CD4-positive, alpha-beta T cell treated with Interleukin-2 at 100 ng/mL for 4 hours (primary cell): ENCODE measurements at places on chromosomes 3 and 15.

- peak; percentile 24 for DNase-seq
Observed at GRCh38 chr3:125110016-125110875, 54.4 kb upstream of the HEG1 start.

GRCh38 chr3:131699001-131699400, 196.2 kb upstream of the MRPL3 start:
- DNase-seq: no peak

- DNase-seq: no peak
Observed at GRCh38 chr3:195025056-195025883, 245.7 kb downstream of the XXYLT1 start.

DNA sequence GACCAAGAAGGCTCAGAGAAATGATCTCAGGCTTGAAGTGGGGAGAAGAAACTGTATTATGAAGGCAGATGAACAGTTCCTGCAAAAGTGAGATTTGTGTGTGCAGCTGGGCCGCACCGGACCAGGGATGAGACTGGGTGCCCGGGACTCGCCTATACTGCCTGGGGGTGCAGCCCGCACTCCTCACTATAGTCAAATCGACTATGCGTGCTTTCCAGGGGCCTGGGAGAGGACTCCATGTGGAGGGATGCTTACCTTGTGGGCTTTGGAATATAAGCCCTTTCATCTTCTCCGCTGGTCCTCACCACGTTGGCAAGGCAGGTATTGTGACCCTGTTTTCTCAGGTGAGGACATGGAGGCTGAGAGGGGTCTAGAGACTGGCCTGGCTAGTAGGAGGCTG, 32.9 kb upstream of the APOD start:
- no peak for DNase-seq

- no peak for DNase-seq
Observed at GRCh38 chr3:47002171-47003055, 22.9 kb downstream of the NBEAL2 start.

GRCh38 chr15:92095693-92096092, 242.2 kb downstream of the SLCO3A1 start:
- peak; percentile 63 for DNase-seq

DNA sequence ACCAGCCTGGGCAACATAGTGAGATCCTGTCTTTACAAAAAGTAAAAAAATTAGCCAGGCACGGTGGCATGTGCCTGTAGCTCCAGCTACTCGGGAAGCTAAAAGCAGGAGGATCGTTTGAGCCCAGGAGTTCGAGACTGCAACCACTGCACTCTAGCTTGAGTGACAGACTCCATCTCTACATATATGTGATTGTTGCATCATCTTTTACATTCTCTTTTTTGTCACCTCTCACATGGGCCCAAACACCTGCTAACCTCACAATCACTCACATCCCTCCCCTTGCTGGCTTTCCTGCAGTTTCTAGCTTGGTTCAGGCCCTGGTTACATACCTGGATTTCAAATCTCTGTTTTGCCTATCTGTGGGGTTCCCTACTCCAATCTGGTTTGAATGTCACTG, 19.4 kb downstream of the MYLK start:
- DNase-seq: no peak
